IPS DF 6.9 (cell line): ENCODE measurements at places on chromosomes 2 and 18.

DNA sequence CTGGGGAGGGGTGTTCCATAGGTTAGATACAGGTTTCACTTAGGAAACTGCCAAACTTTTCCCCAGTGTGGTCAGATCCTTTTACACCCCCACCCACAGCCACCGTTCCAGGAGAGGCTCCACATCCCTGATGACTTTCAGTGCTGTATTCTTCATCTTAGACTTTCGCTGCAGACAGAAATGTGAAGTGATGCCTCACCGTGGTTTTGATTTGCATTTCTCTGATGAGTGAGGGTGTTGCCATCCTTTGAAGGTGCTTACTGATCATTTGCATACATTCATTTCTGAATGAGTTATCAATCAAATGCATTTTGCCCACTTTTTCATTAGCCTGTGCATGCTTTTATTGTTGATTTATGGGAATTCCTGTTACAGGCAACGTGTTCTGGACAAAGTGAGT, 14.9 kb downstream of the COPS9 start:
- DNase-seq, result no peak
- H3K27ac ChIP-seq, result no peak overlapping the region
- H3K27me3 ChIP-seq, result no peaks in the 10 kb centered on the region

DNA sequence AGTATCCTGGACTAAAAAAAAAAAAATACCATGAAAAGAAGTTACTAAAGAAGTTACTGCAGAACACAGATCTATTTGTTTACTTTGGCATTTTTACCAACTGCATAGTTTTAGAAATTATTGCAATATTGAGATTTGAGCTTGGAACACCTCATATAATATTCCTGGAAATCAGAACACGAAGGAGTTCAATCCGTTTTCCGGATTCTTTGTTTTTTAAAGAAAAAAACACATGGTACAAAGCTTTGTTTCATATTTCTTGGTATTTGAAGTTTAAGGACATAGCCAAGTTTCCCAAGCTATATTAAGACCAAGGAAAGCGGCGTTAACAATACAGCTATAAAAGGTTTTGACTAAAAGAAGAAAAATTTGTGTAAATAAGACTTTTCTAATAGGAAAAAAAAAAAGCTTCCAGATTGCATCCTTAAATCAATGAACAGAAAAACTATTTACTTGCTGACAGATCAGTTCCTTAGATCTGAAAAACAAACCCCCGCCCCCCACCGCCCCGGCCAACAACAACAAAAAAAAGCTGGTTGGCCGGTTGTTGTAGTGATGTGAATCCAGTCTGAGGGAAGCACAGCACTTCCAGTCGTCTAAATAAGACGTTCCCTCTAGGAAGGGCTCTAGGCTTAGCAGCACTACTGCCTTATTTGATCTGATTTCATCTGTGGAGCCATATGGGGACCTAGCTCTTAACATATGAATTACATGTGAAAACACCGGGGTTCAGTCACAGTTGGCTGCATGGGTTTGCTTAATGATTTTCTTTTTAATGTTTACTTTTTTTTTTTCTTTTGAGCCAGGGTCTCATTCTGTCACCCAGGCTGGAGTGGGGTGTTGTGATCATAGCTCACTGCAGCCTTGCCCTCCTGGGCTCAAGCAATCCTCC, 2.5 kb upstream of the RHOB start:
- H3K4me1 ChIP-seq, result peaks cover 4% of the 10 kb centered on the region; the same call in 1 of the 2 replicates
- H3K4me3 ChIP-seq, result no peak overlapping the region
- DNase-seq, result no peak

- no peak overlapping the region for H3K4me3 ChIP-seq
- no peak for DNase-seq
- H3K4me1 ChIP-seq, result peaks cover 1% of the 10 kb centered on the region; the same call in 1 of the 2 replicates
- no peak overlapping the region for H3K27ac ChIP-seq
- no peaks in the 10 kb centered on the region for H3K36me3 ChIP-seq
Measured at GRCh38 chr2:1995081-1995480, 250.8 kb upstream of the PXDN start.

GRCh38 chr2:170972296-170973224, 43.5 kb downstream of the GORASP2 start:
- H3K4me3 ChIP-seq, result no peak overlapping the region
- H3K27ac ChIP-seq, result no peak overlapping the region
- H3K27me3 ChIP-seq, result no peaks in the 10 kb centered on the region
- no peaks in the 10 kb centered on the region for H3K36me3 ChIP-seq
